ENCODE measurements at places on chromosomes 5 and 9.

DNA sequence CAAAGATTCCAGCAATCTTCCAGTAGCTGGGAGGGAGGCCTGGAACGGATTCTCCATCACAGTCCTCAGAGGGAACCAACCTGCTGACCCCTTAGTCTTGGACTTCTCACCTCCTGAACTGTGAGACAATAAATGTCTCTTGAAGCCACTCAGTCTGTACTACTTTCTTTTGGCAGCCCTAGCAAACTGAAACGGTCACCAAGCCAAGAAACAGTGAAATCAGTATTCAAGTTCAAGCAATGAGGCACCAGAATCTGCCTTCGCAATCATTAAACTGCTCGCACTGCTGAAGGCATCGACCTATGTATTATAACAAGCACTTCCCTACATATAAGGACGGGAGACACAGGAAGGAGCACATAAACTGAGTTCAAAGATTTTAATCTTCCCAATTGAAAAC lies 120.6 kb upstream of the PUM3 start:
- no peak for DNase-seq

DNA sequence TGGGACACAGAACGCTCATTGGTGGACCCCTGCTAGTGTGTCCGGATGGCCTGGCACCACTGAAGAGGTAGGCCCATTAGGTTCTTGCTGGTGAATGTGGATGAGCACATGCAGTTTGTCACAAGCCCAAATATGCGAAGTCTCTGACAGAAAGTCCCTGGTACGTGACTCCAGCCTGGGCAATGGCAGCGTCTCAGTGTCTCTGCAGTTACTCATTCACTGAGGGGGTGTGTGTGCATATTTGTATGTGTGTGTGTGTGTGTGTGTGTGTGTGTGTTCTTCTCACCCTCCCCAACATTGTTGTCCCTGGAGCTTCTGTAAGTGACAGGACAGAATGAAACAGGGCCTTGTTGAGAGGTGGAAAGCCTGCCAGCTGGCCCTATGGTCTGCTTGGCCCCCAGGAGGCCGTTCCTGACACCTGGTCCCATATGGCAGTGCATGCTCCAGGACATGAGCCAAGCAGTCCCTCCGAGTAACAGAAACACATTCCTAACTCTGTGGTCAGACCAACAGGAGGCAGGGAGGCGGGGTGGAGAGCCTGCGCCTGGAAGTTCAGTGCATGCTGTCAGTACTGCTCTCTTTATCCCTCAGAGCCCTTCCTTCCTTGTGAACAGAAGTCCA lies 169.9 kb downstream of the SLC28A3 start:
- peak; percentile 97 for DNase-seq

GRCh38 chr5:80516826-80517225 lies 28.9 kb downstream of the FAM151B start:
- DNase-seq = peak; percentile 70

DNA sequence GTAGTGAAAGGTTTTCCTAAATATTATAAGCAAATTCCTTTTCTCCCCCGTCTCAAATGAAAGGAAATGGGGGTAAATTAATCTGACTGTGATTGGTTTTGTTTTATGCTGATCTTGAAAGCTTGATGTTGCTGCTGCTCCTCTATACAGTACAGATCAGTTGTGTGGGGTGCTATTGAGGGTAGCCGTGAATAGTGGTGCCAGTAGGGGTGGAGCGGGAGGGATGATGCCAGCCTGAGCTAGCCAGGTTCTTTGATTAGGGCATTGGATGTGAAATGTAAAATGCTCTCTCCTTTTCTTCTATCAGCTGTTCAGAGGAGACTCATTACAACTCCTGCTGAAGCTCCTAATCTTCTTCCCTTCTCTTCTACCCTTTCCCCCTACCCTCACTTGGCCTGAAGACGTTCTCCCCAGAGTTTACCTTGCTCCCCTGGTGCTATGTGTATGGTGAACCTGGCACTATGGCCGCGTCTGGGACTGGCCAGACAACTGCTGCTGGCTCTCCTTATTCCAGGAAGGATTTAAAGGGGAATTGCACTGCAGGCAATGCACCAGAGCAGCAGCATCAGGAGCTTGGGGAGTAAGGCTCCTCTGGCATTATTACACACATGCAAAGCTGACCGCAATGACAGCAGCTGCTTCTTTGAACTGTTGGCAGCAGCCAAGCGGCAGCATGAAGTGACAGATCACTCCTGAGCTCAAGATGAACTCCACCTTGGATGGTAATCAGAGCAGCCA lies 566 bp downstream of the GPR21 start:
- DNase-seq = no peak

DNA sequence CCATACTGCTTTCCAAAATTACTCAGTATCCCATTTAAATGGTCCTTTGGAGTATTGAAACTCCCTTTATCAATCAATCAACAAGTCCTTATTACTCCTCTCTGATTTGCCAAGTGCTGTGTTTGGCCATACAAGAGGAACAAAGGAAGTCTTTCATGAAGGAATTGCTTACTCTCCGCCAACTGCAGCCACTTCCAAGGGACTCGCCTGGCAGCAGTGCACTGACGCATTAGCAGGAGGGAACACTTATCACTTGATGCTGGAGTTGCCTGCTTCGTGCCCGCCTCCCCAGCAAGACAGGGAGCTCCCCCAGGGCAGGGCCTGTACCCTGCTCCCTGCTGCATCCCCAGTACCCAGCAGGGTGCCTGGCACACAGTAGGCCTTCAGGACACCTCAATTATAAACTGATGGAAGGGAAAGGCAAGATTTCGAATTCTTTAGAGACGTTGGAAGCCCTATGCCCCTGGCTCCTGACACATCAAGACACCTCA lies 97.9 kb downstream of the CRB2 start:
- no peak for DNase-seq

DNA sequence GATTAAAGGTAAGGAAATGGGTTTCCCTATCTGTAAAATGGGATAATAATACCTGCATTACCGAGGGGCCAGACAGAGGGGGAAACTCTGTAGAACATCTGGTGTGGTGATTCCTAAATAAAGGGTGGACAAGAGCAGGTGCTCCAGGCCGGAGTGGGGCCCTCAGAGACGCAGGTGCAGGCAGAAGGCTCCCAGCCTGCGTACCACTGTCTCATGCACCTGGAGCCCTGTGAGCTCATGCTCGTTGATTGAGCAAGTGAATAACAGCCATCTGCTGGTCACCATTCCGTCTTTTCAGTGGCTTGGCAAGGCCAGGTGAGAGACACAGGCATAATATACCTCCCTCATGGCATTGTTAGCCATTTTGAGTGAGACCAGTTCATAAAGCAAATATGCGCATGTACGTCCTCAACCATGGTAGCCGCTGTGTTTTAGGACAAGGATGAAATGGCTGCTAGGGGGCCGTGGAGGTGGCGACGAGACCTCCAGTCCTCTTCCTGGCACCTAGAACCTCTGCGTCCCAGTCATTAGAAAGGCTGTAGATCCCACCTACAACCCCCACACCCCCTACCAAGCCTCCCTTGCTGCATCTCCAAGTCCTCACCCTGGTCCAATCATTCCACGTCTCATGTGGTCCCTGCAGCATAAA lies 198.0 kb upstream of the MVB12B start:
- DNase-seq = no peak

- no peak for DNase-seq
These were observed 26.2 kb downstream of the NIPAL4 start for GRCh38 chr5:157486221-157486681.

- no peak for DNase-seq
These were observed 1242.9 kb upstream of the CDH6 start for GRCh38 chr5:29950416-29951145.

GRCh38 chr5:62689599-62690368 lies 111.2 kb downstream of the LRRC70 start:
- no peak for DNase-seq

GRCh38 chr5:96648023-96648422 lies 14.2 kb upstream of the CAST start:
- DNase-seq = no peak

DNA sequence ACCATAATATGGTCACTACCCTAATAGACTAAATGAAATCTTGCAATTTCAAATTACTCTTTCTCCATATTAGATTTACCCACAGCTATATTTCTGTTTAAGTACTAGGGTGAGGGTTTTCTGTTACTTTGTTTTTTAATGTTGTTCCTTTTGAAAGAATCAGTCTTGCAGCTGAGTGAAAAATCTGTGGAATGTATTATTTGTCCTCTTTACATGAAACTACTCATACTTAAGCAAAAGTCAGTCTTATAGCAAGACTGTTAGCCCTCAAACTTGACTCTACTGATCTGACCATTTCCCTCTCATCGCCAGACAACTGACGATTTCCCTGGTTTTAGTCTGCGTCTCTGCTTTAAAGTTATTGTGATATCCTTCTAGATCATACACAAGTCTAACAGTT lies 84.0 kb downstream of the PIK3R1 start:
- DNase-seq = no peak

GRCh38 chr5:127411381-127411780 lies 106.1 kb upstream of the PRRC1 start:
- no peak for DNase-seq

DNA sequence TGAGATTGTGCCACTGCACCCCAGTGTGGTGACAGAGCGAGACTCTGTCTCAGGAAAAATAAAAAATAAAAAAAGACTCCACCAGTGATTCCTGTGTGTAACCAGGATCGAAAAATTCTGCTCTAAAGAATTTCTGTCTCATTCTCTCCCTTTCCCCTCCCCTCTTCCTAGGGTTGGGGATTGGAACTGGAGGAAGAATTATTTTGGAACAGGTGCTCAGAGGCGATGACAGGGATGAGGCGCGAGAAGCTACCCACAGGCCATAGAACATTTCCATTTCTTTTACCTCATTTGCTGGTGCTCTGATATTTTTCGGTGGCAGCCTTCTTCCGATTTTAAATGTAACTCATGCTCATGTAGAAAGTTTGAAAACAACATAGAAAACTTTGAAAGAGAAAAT lies 80.1 kb downstream of the DAPK1 start:
- DNase-seq = no peak

DNA sequence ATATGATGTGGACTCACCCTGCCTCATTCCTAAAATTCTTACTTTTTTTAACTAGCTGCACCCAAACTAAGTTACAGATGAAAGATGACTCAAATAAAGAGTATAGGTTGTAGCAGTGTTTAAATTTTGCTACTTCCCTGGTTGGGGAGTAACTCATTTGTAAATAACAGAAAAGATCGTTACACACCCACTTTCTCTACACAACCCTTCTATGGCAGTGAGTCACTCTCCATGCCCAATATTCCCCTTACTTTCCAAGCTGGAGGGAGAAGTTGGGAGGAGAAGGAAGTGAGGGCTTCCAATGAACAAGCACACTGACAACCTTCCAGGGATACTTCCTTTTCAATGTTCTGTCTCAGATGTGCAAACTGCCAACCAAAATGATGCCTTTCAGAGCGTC lies 1.9 kb downstream of the RASEF start:
- no peak for DNase-seq

All from skeletal muscle cell (primary cell).